Peyer's patch (tissue), 4 donors: ENCODE measurements at places on chromosomes 2 and 18.

DNA sequence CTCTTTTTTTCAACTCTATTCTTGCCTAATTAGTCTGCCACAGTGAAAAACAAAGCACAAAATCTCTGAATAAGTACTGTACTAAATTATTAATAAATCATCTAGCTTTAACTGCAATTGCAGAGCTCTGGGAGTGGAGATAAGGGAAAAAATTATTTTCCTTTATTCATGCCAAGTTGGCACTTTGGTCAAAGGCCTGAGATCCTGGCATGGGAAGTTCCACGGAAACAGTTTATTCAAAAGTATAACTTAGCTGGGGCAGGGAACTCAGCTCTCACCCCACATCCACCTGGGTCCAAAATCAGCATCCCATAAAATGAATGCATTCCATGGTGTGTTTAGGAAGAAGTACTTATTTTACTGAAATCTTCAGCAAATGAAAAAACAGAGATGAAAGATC is 185.2 kb upstream of the APCDD1 start:
- H3K36me3 ChIP-seq: no peaks in the 10 kb centered on the region
- H3K4me1 ChIP-seq: no peaks in the 10 kb centered on the region
- no peaks in the 10 kb centered on the region for H3K27me3 ChIP-seq
- DNase-seq: no peak

GRCh38 chr2:60899892-60900249 is 18.5 kb downstream of the REL start:
- no peak overlapping the region for H3K4me3 ChIP-seq
- peaks cover 69% of the 10 kb centered on the region for H3K36me3 ChIP-seq
- no peak overlapping the region for H3K27ac ChIP-seq
- no peaks in the 10 kb centered on the region for H3K4me1 ChIP-seq

GRCh38 chr2:169625781-169626180 is 41.6 kb downstream of the PPIG start:
- H3K4me1 ChIP-seq: no peaks in the 10 kb centered on the region
- no peak overlapping the region for H3K4me3 ChIP-seq
- H3K27me3 ChIP-seq: no peaks in the 10 kb centered on the region

GRCh38 chr18:45680066-45680690 is 43.8 kb upstream of the SLC14A1 start:
- no peak for DNase-seq
- H3K4me1 ChIP-seq: no peaks in the 10 kb centered on the region
- H3K36me3 ChIP-seq: no peaks in the 10 kb centered on the region

DNA sequence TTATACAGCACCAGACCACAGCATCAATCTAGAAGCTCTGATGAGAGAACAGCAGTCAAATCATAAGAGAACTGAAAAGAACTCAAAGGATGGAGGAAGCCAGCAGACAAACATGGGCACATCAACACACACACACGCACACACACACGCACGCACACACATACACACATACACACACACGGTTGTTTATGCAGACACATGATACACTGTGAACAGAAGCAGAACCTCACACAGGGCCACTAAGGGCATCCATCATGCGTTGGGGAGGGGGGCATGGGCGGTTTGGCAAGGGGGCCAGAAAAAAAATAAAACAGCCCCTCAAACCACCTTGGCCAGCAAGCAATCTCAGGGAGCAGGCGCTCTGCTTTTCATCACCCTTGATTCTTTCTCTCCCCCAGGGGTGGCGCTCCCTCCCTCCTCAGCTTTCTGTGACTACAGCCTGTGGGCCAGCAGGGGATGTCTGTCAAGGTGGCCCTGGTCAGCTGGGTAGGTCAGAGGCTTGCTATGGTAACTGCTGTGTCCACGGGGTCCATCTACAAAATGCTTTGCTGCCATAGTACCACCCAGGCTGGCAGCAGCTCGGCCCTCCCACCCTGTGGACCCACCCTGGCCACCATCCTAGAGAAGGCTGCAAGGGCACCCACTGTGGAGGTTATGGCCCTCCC is 318.0 kb downstream of the CELF4 start:
- no peak overlapping the region for H3K4me3 ChIP-seq
- no peak overlapping the region for H3K27ac ChIP-seq
- no peak for DNase-seq
- H3K4me1 ChIP-seq: no peaks in the 10 kb centered on the region
- H3K36me3 ChIP-seq: no peaks in the 10 kb centered on the region
- no peaks in the 10 kb centered on the region for H3K27me3 ChIP-seq

DNA sequence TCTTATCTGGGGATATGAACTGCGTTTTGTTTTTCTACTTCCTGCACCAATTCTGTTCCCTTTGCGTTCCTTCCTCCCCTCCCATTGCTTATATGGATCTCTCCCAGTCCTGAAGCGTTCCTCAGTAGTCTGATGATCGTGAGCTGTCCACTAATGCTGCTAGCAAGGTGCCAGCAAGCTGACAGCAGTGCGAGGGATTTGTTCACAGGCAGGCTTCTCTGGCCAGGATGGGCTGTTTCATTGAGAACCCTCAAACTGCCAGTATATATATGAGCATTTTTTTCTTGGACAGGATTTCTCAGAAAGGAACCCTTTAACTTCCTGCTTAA is 40.1 kb downstream of the GTF3C3 start:
- no peak overlapping the region for H3K27ac ChIP-seq
- no peak overlapping the region for H3K4me3 ChIP-seq
- H3K36me3 ChIP-seq: peaks cover 14% of the 10 kb centered on the region
- H3K4me1 ChIP-seq: no peaks in the 10 kb centered on the region

DNA sequence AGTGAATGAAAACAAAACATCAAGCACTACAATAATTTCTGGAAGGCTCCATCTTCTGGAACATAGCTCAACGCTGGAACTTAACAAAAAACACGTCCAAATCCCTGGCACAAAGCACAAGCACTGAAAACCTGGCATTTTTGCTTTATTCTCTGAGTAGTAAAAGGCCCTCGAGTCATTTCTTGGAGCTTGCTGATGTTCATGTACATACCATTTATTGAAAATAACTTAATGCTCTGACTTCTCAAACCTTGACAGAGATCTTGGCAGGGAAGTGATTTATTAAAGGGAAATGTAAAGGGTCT is 76.5 kb upstream of the STK17B start:
- peak overlapping the region; percentile 62 for H3K27ac ChIP-seq
- DNase-seq: no peak
- no peaks in the 10 kb centered on the region for H3K36me3 ChIP-seq
- no peak overlapping the region for H3K4me3 ChIP-seq
- H3K27me3 ChIP-seq: no peaks in the 10 kb centered on the region
- H3K4me1 ChIP-seq: no peaks in the 10 kb centered on the region

- peak; percentile 66 for DNase-seq
- H3K4me1 ChIP-seq: peaks cover 5% of the 10 kb centered on the region
- H3K4me3 ChIP-seq: peak overlapping the region; percentile 10
Observed at GRCh38 chr2:174634130-174635014, 36.8 kb upstream of the WIPF1 start.

- no peaks in the 10 kb centered on the region for H3K27me3 ChIP-seq
- H3K36me3 ChIP-seq: no peaks in the 10 kb centered on the region
- no peaks in the 10 kb centered on the region for H3K4me1 ChIP-seq
- no peak overlapping the region for H3K27ac ChIP-seq
- no peak for DNase-seq
Observed at GRCh38 chr18:71443706-71444480, 1100.2 kb downstream of the CBLN2 start.

DNA sequence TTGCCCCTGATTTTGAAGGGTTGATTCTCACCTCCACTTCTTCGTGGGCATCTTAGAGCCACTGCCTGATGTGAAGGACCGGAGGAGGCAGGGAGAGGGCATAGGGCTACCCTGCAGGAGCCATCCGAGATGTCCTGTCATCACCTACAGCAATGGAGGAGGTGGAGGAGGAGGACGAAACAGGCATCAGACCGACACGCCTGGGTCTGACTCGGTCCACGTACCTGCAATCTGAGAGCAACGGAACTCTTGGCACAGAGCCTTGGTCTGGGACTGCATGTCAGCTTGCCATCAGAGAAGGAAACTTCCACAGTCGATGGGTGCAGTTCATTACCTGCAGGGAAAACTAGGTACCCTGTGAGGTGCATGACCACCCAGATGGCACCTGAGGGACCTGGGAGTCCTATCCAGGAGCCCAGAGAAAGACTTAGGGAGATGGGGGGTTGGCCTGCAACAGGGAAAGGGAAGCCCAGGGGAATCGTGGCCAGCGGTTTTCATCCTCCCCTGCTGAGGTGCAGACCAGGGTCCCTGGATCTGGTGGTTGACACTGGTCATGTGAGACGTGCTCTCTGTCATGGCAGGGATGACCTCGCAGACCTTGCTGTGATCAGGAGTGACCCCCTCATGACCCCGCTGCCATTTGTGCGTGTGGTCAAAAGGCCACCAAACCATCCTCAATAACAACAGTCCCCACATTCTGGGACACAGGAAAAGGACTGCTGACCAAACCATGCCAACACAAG is 190.8 kb downstream of the SEPTIN10 start:
- no peak for DNase-seq
- no peak overlapping the region for H3K27ac ChIP-seq
- H3K27me3 ChIP-seq: no peaks in the 10 kb centered on the region
- no peaks in the 10 kb centered on the region for H3K4me1 ChIP-seq
- no peak overlapping the region for H3K4me3 ChIP-seq

- H3K27me3 ChIP-seq: no peaks in the 10 kb centered on the region
- H3K4me1 ChIP-seq: peaks cover 36% of the 10 kb centered on the region
- no peak for DNase-seq
Observed at GRCh38 chr2:27353762-27354596, 2.6 kb downstream of the GTF3C2 start.

DNA sequence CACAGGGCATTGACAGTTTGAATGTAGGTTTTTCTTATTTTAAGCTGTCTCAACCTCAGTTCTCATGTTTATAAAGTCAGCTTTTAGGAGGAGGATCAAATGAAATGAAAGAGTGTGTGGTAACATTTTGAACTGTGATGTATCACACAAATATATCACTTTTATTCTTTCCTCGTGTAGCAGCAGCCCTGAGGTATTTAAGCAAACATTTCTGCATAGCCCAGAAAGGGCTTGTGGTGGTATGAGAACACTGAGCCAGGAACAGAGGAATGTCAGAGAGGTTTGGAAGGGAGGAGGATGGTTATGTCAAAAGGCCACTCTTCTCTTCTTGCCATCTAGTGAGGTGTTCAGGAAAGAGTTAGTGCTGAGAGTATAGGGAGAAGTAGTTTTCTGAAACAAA is 150.2 kb downstream of the PARD3B start:
- no peak for DNase-seq
- no peak overlapping the region for H3K4me3 ChIP-seq
- no peak overlapping the region for H3K27ac ChIP-seq
- H3K4me1 ChIP-seq: no peaks in the 10 kb centered on the region
- H3K36me3 ChIP-seq: no peaks in the 10 kb centered on the region

DNA sequence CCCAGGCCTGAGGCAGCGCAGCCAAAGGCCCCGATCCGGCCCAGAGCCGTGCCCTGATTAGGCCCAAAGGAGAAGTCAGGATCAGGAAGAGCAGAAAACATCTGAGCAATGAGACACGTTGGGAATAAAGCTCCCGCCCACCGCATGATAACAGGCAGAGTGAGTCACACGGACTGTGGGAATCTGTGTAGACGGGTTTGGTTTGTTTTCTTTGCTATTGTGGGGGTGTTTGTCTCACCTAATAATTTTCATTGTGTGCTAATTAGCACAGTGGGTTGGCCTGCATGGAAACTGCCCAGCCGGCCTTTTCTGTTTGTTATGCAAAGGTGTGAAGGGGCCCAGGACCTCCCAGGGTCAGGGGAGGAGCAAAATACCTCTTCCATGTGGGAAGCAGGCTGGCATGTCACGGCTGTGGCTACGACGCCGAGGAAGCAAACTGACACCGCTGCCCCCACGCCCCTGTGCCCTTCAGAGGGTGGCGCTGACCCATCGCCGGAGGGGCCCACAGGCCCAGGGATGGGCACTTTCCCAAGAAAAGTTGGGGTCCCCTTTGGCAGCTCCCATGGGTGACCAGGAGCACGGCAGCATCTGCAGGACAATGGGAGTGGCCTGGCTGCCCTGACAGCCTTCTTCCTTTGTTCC is 68.4 kb upstream of the CTDP1 start:
- H3K36me3 ChIP-seq: no peaks in the 10 kb centered on the region
- no peak for DNase-seq
- no peak overlapping the region for H3K4me3 ChIP-seq
- no peaks in the 10 kb centered on the region for H3K27me3 ChIP-seq
- no peak overlapping the region for H3K27ac ChIP-seq
- no peaks in the 10 kb centered on the region for H3K4me1 ChIP-seq

- DNase-seq: no peak
- no peaks in the 10 kb centered on the region for H3K27me3 ChIP-seq
- H3K27ac ChIP-seq: no peak overlapping the region
Observed at GRCh38 chr2:155583674-155584195, 748.8 kb downstream of the NR4A2 start.

DNA sequence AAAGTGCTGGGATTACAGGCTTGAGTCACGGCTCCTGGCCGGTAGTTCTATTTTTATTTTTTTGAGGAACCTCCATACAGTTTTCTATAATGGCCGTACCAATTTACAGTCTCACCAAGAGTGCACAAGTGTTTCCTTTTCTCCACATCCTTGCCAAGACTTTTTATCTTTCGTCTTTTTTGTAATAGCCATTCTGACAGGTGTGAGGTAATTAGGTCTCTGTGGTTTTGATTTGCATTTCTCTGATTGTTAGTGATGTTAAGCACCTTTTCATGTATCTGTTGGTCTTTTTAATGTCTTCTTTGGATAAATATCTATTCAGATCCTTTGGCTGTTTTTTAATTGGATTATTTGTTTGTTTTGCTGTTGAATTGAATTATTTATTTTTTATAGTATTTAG is 9.3 kb downstream of the ARMC9 start:
- DNase-seq: no peak
- H3K4me1 ChIP-seq: no peaks in the 10 kb centered on the region
- H3K36me3 ChIP-seq: no peaks in the 10 kb centered on the region
- H3K4me3 ChIP-seq: no peak overlapping the region
- no peaks in the 10 kb centered on the region for H3K27me3 ChIP-seq
- no peak overlapping the region for H3K27ac ChIP-seq

DNA sequence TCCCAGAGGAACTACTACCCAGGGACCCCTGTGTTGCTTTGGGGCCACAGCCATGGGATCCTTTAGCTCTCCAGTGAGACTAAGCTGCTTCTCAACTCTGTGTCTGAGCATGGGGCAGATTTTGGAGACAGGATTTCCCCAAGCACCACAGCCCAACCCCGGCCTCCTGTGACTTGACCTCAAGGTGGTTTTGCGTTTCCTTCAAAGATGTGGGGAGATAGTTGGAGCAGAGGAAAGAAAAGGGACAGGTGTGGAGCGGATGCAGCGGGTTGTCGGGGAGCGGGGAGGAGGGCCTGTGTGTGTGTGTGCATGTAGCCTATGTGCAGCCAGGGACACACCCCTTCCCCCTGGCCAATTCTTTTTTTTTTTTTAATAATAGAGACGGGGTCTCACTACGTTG is 10.2 kb downstream of the ARID5A start:
- H3K27ac ChIP-seq: no peak overlapping the region
- no peaks in the 10 kb centered on the region for H3K27me3 ChIP-seq
- DNase-seq: no peak
- no peak overlapping the region for H3K4me3 ChIP-seq
- no peaks in the 10 kb centered on the region for H3K36me3 ChIP-seq
- no peaks in the 10 kb centered on the region for H3K4me1 ChIP-seq

- no peak for DNase-seq
- no peaks in the 10 kb centered on the region for H3K36me3 ChIP-seq
- H3K4me1 ChIP-seq: no peaks in the 10 kb centered on the region
- no peak overlapping the region for H3K27ac ChIP-seq
- H3K27me3 ChIP-seq: no peaks in the 10 kb centered on the region
Observed at GRCh38 chr18:42640160-42640559, 475.3 kb downstream of the RIT2 start.

- no peaks in the 10 kb centered on the region for H3K4me1 ChIP-seq
- no peaks in the 10 kb centered on the region for H3K36me3 ChIP-seq
- H3K4me3 ChIP-seq: no peak overlapping the region
- no peak overlapping the region for H3K27ac ChIP-seq
Observed at GRCh38 chr2:149246186-149246585, 84.2 kb upstream of the LYPD6 start.

GRCh38 chr2:201116115-201116958 is at the start of gene CFLAR:
TSS of gene CFLAR (plus strand) at chr2:201116164. CDS start at chr2:201129866, 13,702 bp downstream.
- DNase-seq: peak; percentile 93
- no peaks in the 10 kb centered on the region for H3K36me3 ChIP-seq
- no peaks in the 10 kb centered on the region for H3K27me3 ChIP-seq
- H3K27ac ChIP-seq: peak within 1 kb of the TSS; percentile 99
